Astrocyte (in vitro differentiated cells and primary cell): ENCODE measurements at places on chromosomes 1 and 21. TPM values are rescaled to one million over a fixed set of nuclear protein-coding genes. Genes with fewer than 3 reads are reported as not detected.
A peak's percentile ranks its signal among the peaks of the same experiment; 100 is the strongest.

GRCh38 chr1:193846876-193847604 lies 660.6 kb upstream of the B3GALT2 start:
- peaks cover 4% of the 10 kb centered on the region for H3K4me1 ChIP-seq
- H3K4me3 ChIP-seq: no peak overlapping the region
- H3K27ac ChIP-seq: no peak overlapping the region
- no peaks in the 10 kb centered on the region for H3K36me3 ChIP-seq
- peak; percentile 53 for DNase-seq

- H3K27me3 ChIP-seq: no peaks in the 10 kb centered on the region
- H3K36me3 ChIP-seq: no peaks in the 10 kb centered on the region
- DNase-seq: no peak
- no peak overlapping the region for H3K27ac ChIP-seq
- H3K4me3 ChIP-seq: no peak overlapping the region
Observed at GRCh38 chr21:44983421-44984206, 43.8 kb downstream of the SLX9 start.

TSPAN2 gene
- total RNA-seq: 23.7 and 32.8 TPM in 2 replicates

PLD5 gene
- 2.7 and 4.9 TPM in 2 replicates for total RNA-seq
